NCI-H1105 treated with DMSO at 0.1 percent for 48 hours (cell line): ENCODE measurements at places on chromosomes 12 and 14.

- no peak for DNase-seq
These were observed 1845.8 kb upstream of the SEL1L start for GRCh38 chr14:83379436-83379835.

- DNase-seq: no peak
These were observed 838.3 kb upstream of the NOVA1 start for GRCh38 chr14:27435923-27436670.

DNA sequence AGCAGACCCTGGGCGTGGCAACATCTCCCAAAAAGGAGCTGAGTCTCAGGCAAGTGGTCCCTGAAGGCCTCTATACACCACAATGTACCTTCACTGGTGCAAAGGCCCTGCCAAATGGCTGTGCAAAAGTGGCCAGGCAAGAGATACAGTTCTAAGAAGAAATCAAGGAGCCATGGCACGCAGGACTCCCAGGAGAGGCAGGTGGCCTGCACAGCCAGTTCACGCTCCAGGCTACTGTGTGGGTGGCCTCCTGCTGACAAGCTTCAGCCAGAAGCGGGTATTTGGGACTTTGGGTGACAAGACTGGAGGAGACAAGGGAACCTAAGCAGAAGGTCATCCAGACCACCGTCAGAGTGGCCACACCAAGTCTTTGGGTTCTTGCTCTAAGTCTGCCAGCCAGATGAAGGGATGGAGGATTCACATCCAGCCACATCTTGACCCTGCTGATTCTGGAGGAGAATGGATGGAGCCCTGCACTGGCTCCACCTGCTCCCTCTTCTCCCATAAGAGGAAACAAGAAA, 20.5 kb upstream of the ZFP36L1 start:
- DNase-seq: no peak

DNA sequence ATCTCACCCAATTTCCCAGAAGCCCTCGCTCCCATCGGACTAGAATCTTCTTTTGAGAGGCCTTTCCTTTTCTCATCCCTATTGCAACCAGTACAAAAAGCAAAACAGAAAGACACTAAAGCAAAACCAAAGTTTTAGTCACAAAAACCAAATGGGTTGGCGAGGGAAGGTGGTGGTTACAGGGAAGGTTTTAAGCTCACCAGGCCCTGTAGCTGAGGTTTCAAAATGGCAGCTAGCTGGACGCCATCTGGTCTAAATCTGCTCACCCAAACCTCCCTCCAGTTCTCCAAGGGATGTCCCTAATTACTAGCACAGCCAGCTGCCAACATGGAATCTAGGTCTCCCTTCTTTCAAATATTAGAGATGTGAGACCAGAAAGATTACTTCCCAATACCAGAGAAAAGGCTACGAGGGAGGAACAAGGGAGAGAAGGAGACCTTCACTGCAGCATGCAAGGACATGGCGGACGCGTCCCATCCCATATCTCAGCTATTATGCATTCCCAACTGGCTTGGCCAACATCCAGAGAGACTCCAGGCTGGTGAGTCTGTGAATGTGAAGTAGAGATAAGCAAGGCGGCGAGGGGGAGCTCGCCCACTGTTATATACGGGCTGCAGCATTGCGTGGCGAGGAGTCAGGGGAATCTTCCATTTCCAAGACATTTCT, 70.8 kb downstream of the DPF3 start:
- DNase-seq: no peak

DNA sequence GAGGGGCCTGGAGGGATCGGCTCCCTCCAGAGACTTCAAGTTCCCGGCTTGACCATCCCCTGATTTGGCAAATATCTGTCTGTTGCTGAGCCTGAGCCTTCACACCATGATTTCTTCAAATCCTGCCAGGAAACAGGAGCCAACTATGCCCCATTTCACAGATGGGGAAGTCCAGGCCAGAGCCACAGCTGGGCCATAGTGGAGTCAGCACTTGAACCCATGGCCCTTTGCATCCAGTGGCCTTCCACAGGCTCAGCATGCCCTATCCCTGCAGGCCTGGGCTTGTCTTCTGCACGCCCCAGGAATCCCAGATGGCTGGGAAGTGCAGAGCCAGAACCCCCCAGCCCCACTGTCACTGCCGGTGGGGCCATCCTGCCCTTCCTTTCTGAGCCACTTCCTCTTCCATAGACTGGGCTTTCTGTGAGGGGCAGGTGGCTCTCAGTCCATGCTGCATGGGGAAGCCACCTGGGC, 44.9 kb downstream of the CYP46A1 start:
- DNase-seq: no peak

DNA sequence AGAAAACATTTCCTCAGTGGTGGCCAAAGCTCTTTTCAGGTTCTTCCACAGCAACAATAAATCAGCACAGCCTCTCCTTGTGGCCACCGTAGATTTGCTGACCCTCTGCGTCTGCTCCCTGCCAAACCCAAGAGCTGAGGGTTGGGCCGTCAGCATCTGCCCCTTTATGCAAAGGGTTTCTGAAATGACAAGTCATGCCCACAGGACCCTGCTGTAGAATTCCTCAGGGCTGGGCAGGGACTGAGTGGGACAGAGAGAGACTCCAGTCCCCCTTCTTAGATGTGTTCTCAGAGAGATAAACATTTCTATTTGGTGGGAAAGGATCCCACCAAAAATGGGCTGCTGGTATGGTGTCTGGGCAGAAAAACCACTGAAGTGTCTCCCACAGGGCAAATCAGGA, 233.0 kb upstream of the PLXNC1 start:
- DNase-seq: no peak

DNA sequence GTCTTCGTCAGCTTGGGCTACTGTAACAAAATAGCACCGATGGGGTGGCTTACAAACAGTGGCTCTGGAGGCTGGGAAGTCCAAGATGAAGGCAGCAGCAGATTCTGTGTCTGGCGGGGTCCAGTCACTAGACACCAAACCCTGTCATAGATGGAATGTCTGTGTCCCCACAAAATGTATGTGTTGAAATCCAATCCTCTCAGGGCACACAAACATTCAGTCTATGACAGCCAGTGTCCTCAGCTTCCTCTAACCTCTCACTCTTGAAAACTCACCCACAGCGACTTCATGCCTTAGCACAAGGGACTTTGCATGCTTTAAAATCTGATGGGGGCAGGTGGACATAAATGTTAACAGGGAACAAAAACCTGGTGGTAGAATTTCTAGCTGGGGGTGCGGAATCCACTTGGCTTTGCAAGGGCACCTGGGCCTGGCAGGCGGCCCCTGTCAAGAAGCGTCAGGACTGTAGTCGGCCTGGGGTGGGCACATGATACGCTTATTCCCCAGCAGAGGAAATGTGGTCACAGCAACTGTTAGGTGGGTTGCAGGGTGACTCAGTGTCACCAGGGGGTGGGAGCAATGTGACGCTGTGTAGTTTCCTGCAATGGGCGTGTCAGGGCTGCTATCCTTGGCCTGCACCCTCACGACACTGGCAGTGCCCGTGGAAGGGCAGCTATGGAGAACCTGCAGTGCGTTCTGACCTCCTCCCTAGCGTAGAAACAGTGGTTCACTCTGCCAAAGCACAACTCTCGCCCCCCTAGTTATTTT, 17.7 kb downstream of the RIN3 start:
- DNase-seq: no peak
